Fibroblast of skin of back (primary cell): ENCODE measurements at places on chromosomes 3 and 15.

DNA sequence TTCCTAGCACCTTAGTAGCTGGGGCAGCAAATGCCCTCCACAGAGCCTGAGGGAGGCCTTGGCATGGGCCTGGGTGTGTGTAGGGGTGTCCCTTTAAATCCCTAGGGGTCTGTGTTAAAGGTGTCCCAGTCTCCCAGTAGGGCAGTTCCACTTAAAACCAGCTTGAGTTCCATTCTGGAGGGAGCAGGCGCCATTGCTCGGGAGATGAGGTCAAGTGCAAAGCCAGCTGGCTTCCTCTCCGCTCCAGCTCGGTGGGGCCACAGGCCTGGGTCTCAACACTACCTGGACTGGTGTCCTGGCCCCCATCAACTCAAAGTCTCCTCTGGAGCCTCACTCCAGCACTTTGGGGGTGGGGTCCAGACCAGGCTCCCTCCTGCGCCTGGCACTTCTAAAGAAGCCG, 25.2 kb downstream of the FEM1B start:
- no peak for DNase-seq

DNA sequence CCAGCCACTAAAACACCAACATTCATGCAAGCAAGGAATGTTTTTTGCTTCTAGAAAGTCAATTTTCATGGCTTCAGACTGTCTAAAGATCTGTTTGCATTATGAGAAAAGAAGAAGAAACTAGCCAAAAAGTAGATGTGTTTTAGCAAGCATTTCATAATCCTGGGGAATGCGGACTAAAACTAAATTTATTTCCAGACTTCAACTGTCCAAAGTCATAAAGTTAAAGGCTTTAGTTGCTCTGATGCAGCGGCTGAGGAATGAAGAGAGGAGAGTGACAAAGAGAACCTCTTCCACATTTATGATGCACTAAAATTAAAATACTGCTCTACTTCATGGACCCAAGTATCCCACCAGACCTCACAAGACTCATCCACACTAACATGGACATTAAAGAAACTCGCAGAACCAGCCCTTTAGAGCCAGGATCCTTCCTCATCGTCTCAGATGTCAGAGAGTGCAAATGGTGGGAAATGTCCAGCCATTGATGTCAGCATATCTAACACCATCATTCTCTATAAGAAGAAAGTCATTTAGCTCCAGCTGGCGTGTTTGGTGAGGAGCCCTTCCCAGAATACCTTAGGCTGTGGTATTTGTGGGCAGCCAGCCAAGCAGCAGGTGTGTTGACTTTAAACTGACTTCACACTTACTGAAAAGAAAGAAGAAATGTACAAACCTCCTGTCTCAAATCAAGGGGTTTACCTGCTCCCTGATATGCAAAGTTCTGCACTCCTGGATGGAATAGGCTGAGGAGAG, 17.4 kb downstream of the FYCO1 start:
- no peak for DNase-seq

GRCh38 chr3:39593341-39593740, 125.9 kb downstream of the MOBP start:
- DNase-seq = no peak

DNA sequence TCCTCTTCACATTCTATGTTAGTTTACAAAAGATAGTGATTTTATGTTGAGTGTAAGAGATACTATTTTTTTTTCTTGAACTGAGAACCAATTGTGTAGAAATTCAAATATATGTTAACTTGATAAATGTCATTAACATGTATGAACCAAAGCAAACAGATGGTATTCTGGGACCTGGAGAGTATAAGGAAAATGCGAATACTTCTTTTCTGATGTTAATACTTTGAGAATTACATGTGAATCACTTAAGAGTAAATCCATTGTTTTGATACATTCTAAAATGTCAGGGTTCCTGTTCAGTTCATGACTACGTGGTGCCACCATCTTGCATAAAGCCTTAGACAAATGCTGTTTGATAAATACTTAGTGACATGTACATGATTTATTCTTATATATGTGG, 541.3 kb downstream of the FGF12 start:
- DNase-seq = no peak

GRCh38 chr3:72682936-72683452, 165.3 kb downstream of the SHQ1 start:
- DNase-seq = no peak

- DNase-seq = peak; percentile 87
These were observed 707.8 kb upstream of the GOLIM4 start for GRCh38 chr3:168803536-168803935.

DNA sequence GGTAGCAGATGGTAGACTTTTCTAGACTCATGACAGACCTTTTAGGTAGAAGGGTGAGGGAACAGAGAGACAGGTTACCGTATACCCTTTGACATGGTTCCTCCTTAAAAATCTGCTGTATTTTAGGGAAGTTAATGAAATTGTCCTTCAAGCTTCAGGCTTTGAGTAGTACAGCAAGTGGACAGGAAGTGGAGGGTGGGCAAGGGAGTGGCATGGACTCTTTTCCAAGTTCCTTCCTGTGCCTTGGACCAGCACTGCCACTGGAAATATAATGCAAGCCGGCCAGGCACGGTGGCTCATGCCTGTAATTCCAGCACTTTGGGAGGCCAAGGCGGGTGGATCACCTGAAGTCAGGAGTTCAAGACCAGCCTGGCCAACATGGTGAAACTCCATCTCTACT, 156.1 kb upstream of the LRRFIP2 start:
- DNase-seq = no peak

- DNase-seq = peak; percentile 37
These were observed 51.6 kb upstream of the SRGAP3 start for GRCh38 chr3:9301091-9301490.

- no peak for DNase-seq
These were observed 499.5 kb downstream of the NTRK3 start for GRCh38 chr15:87757084-87757483.

DNA sequence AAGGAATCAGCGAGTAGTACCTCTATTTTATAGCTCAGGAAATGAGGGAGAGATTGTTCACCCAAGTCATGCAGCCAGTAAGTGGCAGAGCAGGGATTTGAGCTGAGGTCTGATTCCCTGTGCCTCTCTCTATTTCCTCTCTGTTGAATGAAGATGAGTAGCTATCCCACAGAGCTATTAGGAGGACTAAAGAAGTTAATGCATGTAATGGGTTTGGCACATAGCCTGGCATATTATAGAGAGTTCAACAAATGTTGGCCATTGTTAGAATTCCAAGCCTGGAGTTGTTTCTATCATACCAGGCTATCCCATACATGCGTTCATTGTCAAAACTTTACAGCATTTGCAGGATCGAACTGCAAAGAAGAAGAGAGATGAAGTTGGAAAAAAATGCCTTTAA, 21.8 kb upstream of the KLHL6 start:
- DNase-seq = no peak

- no peak for DNase-seq
These were observed 157.6 kb downstream of the KLF13 start for GRCh38 chr15:31483986-31484951.

DNA sequence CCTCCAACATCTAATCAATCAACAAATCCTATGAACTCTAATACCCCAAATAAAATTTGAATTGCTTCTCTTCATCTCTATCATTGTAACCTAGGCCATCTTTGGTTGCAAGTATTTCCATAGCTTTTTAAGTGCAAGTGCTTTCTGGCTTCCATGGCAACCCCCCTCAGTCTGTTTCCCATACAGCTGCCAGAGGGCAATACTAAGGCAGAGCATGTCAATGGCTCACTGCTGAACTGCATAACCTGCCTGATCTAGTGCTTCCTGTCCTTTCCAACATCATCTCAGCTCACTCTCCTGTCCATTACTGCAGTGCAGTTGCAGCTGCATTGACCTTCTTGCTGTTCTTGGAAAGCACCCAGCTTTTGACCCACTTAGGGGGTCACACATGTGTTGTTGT, 198.4 kb downstream of the WNT5A start:
- no peak for DNase-seq
